ENCODE measurements at places on chromosomes 4 and X.

GRCh38 chr4:21790438-21791029, 158.0 kb downstream of the KCNIP4 start:
- no peak for DNase-seq

DNA sequence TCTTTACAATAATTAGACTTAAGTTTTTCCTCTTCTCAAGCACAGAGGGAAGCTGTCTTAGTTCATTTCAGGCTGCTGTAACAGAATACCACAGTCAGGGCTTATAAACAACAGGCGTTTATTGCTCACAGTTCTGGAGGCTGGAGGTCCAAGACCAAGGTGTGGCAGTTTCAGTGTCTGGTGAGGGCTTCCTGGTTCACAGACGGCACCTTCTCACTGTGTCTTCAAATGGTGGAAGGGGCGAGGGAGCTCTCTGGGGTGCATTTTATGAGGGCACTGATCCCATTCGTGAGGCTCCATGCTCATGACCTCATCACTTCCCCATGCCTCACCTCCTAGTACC, 115.7 kb upstream of the MXRA5 start:
- DNase-seq = no peak

- DNase-seq = no peak
These were observed 254.5 kb downstream of the UNC5C start for GRCh38 chr4:95294321-95294720.

DNA sequence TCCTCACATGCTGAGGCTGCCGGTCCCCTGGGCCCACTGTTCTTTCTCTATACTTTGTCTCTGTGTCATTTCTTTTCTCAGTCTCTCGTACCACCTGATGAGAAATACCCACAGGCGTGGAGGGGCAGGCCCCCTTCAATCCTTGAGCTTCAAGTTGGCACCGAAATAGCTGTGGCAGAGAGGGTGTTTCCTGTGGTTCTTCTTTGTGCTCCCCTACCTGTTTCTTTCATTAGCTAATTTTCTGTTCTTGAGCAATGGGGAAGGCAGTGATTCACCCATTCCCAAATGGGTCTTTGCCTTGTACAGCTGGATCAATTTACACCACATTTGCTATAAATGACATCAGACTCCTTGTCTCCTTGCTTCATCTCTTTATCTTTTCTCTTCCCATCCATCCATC, 2.1 kb upstream of the CYSLTR1 start:
- no peak for DNase-seq

GRCh38 chrX:132692066-132692465, 203.2 kb upstream of the MBNL3 start:
- DNase-seq = no peak

- DNase-seq = peak; percentile 67
These were observed at the start of gene SLC9A6 for GRCh38 chrX:135985157-135985972. TSS of gene SLC9A6 (plus strand) at chrX:135985435. CDS start at chrX:135985659, 224 bp downstream.

GRCh38 chr4:5683566-5683965, 24.8 kb downstream of the EVC2 start:
- DNase-seq = no peak

GRCh38 chrX:151762802-151763201, 28.3 kb downstream of the CNGA2 start:
- DNase-seq = no peak

- no peak for DNase-seq
These were observed 52.1 kb downstream of the RTL5 start for GRCh38 chrX:72079607-72080006.

DNA sequence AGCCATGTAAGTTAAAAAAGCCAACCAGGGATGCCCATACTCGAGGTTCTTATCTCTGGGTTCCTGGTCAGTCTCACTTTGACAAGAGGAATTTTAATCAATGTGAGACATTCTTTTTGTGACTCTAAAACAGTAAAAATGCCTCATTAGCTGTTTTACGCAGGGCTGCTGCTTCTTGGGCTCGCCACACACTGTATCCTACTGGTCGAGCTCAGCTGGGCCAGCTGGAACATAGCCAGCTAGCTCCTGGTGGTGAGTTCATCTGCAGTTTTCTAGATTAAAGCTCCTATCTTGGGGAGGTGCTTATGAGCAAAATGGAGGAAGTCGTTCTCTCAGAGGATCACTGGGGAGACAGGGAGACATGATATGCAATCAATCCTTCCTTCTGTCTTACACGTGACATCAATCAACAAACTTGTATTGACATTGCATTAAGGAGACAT, 55.9 kb upstream of the LEF1 start:
- no peak for DNase-seq

DNA sequence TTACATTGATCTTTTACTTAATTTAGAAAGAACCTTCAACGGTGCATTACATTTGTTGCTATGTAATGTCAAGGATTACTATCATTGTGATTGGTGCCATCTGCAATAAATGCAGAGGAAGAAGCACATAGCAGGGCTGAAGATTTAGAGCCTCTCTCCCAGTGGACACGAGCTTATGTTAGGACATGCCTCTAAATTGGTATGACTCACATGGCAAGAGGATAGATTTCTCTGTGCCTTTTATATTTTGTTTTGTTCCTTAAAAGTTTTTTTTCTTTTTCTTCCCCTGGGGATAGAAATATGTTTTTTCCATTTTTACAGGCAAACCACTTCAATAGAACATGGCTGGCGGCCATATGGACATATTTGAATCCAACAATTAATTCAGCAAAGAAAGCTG, 205.0 kb upstream of the HAND2 start:
- DNase-seq = no peak

DNA sequence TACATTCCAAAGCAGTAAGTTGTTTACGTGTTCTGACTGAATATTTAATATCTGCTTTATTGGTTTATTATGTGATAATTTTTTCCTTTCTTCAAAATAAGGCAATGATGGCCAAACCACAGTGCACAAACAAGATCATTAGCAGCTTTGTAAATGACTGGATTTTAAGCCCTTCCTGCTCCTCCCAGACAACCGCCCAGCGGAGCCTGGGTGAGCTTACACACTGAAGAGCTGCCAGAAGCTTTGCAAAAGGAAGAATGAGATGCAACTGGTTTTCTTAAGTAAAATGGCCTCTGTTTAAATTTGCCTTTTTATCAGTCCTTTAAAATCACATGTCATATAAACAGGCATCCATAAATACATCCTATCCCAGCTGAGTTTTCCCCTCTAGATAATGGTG, 52.2 kb downstream of the SPARCL1 start:
- DNase-seq = no peak

DNA sequence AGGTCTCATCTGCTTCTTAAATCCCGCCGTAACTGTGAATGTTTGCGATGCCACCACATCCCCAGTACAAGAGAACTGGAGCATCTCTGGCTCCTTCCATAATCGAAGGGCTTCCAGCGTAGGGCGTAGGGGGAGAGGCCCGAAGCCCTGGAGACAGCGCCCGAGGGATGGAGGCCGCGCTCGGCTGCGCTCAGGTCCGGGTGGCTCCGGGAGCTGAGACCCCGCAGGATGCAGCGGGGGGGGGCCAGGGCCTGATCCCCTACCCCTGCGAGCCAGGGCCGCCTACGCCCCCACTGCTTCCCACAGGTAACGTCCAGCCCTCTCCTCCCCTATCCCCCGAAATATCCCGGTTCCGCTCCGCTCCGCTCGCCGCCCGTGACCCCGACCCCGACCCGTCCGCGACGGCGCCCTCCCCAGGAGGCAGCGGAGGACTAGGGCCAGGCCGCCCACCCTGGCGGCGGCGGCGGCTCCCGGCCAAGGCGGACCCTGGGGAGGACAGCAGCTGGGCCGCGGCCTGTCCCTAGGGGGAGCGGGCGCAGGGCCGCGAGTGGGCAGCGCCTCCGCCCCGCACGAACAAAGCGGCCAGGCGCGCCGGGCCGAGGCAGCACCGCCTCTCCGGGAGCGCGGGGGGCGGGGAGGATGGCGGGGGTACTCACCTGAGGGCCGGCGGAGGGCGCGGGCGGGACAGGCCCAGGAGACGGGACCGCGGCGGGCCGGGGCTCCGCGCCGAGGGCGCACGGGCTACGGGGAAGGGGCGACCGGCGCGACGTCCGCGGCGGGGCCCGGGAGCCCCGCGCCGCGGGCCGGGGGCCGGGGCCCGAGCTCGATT, 723 bp downstream of the WDFY3 start:
- peak; percentile 45 for DNase-seq

DNA sequence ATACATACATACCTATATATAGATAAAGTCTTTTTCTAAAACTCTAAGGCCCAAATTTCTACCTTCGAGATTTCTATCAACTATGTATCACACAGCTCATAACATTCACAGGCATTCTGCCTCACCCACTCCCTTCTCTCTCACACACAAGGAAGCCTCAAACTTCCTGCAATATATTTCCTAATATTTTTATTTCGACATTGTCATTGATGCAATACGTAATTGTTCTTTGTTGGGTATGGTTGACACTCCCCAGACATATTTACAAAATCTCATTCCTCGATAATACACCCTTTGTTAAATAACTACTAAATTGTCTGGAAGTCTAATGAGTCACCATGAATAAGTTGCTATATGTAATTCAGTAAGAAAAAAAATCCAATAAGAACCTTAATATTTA, 143.5 kb downstream of the HNRNPD start:
- DNase-seq = no peak

- DNase-seq = no peak
These were observed 477 bp downstream of the SLC35A2 start for GRCh38 chrX:48910926-48911411.

- DNase-seq = no peak
These were observed 21.9 kb downstream of the AP1AR start for GRCh38 chr4:112253382-112254000.

- DNase-seq = no peak
These were observed 22.0 kb downstream of the CCNQ start for GRCh38 chrX:153576961-153577360.

DNA sequence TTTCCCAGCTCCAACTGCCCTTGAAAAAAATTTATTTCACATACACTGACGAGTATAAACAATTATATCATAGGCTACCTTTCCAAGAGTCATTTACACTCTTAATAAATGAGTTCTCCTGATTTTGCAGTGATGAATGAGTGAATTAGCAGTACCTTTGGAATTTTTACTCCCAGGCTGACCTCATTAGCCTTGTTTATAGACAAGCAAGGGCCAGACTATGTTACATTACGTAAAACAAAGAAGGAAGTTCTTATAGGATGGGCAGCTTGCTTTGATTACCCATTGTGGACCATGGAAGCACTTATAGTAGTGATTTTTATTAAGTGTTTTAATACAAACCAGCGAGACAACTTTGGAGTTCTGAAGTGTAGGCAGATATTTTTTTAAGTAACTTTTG, 112.9 kb upstream of the C1QTNF7 start:
- no peak for DNase-seq

DNA sequence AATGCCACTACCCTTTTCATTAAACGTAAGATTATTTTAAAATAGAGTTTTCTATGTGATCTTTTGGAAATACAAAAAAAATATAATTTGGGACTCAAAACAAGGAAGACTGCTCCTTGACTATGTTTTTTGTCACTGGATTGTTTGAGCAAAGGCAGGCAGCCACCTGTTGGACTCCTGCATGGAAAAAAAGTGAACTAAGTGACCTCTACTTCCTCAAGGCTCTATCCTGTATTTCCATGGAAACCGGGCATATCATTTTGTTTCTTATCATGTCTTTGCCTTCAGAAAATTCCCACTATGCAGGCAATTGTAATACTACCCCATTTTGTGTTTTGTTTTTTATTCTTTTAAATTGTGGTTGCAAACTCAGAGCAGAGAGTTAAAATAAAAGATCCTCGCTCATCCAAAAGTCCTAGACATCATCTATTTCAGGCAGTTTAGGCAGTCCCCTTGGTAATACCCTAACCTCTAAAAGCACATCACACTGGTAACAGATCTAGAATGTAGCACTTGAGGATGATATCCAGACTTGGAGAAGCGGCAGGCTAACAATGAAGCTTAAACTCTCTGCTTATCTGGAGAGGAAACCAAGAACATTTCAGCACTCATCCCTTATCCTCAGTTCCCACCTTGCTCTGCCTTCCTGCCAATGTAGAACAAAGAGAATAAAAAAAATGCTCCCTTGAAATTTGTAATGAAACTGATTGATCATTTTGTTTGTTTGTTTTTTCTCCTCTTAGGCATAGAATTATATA, 165.7 kb downstream of the BANK1 start:
- DNase-seq = no peak

All from amygdala (tissue), 56 donors.